Left cardiac atrium (tissue), 4 donors: ENCODE measurements at places on chromosomes 4 and X. TPM values are rescaled to one million over a fixed set of nuclear protein-coding genes. Genes with fewer than 3 reads are reported as not detected.

Gene NDST3
- total RNA-seq = not detected

- DNase-seq = no peak
Observed at GRCh38 chr4:4233610-4234009, 6.9 kb upstream of the OTOP1 start.

DNA sequence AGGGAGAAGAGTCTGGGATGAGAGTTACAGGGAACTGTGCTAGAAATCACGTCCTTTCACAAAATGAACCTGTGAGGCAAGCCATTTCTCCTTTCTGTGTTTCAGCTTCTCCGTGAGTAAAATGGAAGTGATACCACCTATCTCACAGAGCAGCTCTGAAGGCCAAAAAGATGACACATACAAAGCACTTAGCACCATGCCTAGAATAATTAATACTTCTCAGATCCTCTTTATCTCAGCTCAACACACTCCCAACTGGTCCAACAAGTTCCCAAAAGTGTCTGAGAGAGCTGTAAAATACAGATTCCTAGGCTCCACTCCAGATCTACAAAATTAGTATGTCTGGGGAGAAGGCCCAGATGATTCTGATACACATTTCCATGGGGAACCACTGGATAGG lies 38.3 kb downstream of the LHFPL1 start:
- no peak for DNase-seq

DNA sequence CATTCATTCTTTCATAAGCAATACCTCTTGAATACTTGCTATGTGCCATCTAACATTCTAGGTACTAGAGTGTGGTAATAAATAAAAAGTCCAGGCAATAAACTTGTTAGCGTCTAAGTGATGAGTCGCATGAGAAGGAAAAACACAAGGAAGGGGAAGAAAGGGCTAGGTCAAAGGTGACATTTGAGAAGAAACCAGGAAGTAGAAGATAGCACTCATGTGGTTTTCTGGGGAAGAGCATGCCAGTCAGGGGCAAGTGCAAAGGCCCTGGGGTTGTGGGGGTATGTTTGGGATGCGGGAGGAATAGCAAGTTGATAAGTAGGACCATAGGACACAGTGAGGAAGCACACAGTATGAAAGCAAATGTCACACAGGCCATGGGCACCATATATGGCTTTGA lies 157.0 kb downstream of the TSPAN5 start:
- DNase-seq = no peak

DNA sequence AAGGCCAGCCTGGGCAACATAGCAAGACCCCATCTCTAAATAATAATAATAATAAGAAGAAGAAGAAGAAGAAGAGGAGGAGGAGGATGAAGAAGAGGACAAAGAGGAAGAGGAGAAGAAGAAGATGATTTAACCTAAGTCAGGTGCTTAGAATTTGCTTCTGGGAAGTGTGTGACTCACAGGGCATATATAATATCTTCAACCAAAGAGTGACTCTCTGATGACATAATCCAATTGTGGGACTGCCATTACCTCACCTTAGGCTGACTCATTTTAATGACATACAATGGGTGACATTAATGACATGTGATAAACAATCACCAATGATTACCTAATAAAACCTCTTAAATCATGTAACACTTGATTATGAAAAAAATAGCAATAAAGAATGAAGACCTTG lies 32.7 kb upstream of the MBTPS2 start:
- DNase-seq = no peak

GRCh38 chrX:30183554-30183953 lies 31.8 kb upstream of the MAGEB2 start:
- DNase-seq = no peak

GRCh38 chrX:78754917-78755316 lies 7.4 kb downstream of the LPAR4 start:
- DNase-seq = no peak
